ENCODE measurements at places on chromosomes 4 and X.

- no peak for DNase-seq
These were observed 106.3 kb downstream of the RPA4 start for GRCh38 chrX:96989830-96990571.

GRCh38 chr4:81346719-81347118 is 125.0 kb downstream of the RASGEF1B start:
- DNase-seq, result no peak

DNA sequence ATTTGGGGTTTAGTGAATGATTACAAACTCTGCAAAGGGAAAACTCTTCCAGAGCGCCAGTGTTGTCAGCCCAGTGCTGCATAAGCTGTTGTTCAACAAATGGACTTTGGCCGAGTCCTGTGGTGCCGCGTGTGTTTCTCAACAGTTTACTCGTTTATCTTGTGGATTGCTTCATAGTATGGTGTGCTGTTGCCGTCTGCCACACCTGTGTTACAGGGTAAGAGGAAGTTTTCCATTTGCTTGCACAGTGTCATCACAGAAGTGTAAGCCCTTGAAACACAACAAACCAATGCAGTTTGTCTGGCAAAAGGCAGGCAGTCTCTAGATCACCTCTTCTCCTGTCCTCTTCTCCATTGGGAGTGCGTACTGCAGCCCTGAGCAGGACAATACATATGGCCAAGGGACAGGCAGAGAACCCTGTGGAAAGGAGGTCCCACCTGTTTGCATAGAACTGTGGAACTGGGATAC is 66.3 kb downstream of the DCUN1D4 start:
- DNase-seq, result no peak

DNA sequence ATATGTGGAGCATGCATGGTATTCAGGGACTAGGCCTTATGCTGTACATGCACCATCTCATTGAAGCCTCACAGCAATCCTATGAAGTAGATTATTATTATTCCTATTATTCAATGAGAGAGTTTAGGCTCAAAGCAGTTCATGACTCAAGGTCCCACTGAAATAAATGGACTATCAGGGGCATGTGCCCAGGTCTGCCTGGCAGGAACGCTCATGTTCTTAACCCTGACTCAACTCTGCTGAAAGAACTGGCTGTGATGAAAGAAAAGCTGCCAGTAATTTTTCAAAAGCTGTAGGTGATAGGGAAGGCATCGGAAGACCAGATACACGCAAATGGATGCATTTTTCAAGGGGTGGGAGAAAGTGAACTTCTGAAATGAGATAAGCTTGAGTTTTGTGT is 243.4 kb downstream of the PTTG2 start:
- DNase-seq, result no peak

DNA sequence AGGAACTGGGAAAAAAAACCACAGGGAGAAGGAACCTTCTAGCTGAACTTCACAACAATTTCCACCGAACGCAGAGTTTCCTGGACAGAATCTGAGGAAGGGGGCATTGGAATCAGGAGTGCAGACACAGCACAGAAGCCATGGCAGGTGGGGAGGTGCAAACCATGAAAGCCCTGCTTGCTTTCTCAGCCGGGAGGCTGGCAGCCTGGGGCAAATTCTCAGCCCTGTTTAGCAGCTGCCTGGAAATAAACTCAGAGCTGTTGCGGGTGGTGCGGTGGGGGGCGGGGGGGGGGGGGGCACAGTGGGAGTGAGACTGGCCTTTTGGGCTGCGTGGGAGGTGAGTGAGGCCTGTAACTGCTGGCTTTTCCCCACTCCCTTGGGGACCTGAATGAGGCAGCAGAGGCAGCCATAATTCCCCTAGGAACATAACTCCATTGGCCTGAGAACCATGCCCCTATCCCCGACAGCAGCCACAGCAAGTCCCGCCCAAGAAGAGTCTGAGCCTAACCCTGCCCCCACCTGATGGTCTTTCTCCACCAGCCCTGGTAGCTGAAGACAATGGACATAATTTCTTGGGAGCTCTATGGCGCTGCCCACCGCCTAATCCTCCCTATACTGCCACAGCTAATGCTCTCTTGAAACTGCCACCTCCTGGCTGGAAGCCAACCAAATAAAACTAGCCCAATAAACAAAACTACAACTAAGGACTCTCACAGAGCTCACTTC is 176.3 kb downstream of the FAM13A start:
- DNase-seq, result no peak

DNA sequence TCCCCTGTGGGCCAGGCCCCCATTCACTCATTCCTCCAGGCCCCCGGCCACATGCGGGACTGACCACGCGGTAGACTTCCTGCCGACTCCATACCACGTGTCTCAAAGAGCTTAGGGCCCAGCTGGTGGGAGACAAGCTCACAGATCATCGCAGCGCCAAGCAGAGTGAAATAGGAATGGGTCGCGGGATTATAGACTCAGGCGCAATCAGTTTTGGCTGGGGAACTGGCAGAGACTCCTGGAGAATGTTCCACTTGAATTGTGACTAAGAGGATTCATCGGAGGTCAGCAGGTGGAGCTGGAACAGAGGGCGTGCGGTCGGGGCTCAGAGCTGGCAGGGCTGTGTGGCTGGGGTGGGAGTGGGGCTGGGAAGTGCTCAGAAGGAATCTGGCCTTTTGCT is 15.6 kb downstream of the ATP2B3 start:
- DNase-seq, result no peak

- no peak for DNase-seq
These were observed 119.8 kb upstream of the TSPAN5 start for GRCh38 chr4:98778206-98778605.

DNA sequence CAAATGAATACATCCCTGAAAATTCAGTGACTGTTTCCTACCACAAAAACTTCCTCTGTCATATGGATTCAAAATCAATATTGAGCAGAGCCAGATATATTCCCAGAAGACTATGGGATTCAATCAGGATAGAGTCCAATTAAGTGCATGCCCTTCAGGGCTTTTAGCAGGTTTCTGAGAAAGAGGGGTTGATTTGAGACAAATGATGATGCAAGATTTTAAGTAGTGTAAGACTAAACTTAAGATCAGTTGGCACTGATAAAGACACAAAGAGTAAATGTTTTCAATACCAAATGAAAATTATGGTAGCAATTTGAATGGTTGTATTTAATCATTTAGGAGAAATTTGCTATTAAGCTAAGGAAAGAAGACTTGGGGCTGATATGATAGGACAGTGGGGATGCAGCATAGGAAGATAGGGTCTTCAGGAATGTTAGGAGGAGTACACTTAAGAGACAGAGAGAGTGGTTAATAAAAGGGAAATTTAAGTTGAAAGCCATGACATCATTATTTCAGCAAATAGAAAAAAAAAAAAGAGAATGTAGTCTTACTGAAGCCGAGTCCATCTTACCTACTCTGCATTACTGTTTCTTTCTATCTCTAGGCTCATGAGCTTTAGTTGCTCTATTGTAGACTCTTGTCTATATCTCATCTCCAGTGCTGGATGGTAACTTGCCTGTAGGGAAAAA is 32.0 kb upstream of the XK start:
- no peak for DNase-seq

DNA sequence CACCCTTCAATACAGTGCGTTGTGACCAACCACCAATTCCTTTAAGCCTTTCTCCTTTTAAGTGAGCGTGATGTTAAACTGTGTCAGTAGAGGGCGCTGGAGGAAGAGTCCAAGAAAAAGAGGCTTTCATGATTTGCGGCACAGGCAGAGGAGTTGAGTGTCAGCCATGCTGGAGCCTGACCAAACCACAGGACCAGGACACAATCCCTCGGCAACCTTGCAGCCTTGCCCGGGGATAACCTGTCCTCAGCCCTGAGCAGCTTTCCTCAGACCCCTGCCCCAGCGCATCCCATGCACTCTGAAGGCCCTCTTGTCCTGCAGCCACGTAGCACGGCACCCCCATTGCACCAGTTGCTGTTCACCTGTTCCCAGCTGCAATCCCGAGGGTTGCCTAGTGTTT is 53.5 kb upstream of the SMIM31 start:
- DNase-seq, result no peak

- DNase-seq, result peak; percentile 14
These were observed 650.2 kb upstream of the DIPK2B start for GRCh38 chrX:45850775-45851433.

GRCh38 chrX:9374555-9374954 is 90.3 kb upstream of the TBL1X start:
- DNase-seq, result no peak

DNA sequence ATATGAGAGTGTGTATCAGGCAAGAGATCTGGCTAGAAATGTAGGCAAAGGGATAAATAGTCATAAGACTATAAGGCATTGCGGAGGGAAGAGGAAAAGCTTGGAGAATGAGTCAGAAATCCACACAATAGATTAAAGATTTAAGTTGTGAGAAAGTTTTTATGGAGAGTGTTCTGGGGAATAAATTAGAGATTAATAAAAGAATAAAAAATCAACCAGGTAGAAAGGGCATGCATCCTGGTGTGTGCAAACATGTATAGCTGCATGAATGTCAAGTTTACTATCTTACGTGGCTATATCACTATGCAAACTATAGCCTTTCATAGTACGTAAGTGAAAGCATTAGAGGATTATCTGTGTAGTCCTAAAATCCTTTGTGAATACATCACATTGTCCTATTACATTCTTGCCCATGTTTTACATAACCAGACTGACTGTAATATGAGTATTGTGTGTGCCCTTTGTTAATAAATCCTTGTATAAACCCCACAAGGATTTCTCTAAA is 36.9 kb downstream of the SNCA start:
- DNase-seq, result no peak

DNA sequence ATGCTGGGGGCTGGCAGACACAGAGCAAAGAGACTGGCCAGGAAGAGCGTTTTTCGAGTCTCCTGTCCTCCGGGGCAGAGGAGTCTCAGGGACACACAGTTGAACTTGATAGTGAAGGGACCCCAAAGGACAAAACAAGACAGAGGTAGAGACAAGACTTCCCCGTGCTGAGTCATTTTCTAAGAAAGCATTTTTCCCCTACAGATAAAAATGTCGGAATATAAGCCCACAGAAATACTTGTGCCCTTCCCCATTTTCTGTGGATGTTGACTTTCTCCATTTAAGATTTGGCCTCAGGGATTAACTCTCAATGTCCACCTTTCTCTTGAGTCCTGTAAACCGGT is 523 bp upstream of the BTK start:
- no peak for DNase-seq

- no peak for DNase-seq
These were observed 30.7 kb downstream of the HS3ST1 start for GRCh38 chr4:11397819-11398610.

GRCh38 chr4:54372951-54373350 is 143.9 kb downstream of the PDGFRA start:
- DNase-seq, result no peak

GRCh38 chr4:19266566-19266965 is 985.1 kb upstream of the SLIT2 start:
- DNase-seq, result no peak

GRCh38 chr4:42566835-42567234 is 90.1 kb downstream of the ATP8A1 start:
- DNase-seq, result no peak

DNA sequence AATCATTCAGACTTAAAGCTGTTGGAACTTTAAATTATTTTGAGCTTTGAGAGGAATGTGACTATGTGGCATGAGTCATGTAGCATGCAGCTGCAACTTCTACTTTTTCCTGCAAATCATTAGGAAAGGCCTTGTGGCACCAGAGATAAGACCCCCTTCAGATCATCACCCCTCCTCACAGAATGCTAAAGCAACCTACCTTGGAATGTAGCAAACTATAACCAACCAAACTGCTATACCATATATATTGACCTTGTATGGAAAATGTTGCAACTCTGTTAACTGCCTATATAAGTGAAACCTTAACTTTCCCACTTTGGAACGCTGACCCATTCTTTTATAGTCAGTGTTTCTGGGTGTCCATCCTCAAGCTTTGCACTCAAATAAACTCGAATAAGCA is 32.0 kb downstream of the ATXN3L start:
- no peak for DNase-seq

DNA sequence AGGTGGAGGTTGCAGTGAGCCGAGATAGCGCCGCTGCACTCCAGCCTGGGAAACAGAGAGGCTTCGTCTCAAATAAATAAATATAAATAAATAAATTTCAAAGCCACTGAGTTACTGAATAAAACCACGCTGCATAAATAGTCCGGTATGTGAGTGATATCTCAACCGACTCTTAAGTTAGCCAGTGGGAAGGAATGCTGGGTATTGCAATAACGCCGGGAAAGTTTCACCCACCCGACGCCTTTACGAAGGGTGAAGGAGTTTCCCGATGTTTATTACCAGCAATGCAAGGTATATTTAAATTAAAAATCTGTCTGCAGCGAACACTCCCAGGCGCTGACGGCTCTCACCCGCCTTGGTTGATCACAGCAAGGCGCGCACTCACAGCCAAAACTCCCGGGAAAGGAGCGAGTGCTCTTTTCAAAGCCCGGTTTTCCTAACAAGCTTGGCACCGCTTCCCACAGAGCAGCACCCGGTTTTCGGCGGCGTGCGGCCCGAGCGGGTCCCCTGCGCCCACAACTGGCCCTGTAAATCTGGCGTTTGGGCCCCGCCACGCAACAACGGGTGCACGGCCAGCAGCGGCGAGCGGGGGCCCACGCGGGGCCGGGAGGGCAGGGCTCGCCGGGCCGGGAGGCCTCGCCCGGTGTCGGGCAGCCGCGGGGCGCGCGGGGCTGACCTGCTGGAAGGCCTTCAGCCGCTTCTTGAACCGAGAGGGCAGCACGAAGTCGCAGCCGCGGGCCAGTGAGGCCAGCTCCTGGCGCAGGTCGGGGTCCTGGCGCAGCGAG is 13.7 kb downstream of the PPP2R3B start:
- DNase-seq, result no peak

DNA sequence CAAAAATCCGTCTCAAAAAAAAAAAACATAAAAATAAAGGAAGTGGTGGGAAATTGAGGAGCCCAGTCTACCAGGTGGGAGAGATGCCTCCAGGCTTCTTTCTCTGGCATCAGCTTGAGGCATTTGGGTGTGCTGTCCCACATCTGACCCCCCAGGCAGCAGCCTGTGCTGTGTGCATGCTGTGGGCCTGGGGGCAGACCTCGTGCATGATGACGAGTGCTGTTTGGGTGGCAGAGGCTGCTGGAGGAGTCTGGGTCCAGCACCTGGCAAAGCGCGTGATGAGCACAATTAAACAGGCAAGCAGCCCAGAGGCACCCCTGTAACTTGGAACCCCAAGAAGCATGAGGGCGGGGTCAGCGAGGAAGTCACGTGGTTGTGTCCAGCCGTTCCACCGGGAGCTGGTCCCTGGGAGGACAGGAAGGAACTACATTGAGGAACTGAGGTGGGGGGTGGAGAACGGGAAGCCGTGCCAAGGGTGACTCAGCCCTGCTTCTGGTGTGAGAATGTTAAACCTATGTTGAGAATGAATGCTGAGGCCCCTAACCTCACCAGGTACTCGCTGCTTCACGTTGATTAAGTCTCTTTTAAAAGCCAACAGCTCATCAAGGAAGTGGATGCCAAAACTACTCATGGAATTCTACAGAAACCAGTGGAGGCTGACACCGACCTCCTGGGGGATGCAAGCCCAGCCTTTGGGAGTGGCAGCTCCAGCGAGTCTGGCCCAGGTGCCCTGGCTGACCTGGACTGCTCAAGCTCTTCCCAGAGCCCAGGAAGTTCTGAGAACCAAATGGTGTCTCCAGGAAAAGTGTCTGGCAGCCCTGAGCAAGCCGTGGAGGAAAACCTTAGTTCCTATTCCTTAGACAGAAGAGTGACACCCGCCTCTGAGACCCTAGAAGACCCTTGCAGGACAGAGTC is 6.1 kb downstream of the TACC3 start:
- DNase-seq, result peak; percentile 35
